ENCODE measurements at places on chromosomes 2 and 18. TPM values are rescaled to one million over a fixed set of nuclear protein-coding genes. Genes with fewer than 3 reads are reported as not detected.

- no peak for DNase-seq
Observed at GRCh38 chr2:197207106-197207505, 103.5 kb downstream of the ANKRD44 start.

DNA sequence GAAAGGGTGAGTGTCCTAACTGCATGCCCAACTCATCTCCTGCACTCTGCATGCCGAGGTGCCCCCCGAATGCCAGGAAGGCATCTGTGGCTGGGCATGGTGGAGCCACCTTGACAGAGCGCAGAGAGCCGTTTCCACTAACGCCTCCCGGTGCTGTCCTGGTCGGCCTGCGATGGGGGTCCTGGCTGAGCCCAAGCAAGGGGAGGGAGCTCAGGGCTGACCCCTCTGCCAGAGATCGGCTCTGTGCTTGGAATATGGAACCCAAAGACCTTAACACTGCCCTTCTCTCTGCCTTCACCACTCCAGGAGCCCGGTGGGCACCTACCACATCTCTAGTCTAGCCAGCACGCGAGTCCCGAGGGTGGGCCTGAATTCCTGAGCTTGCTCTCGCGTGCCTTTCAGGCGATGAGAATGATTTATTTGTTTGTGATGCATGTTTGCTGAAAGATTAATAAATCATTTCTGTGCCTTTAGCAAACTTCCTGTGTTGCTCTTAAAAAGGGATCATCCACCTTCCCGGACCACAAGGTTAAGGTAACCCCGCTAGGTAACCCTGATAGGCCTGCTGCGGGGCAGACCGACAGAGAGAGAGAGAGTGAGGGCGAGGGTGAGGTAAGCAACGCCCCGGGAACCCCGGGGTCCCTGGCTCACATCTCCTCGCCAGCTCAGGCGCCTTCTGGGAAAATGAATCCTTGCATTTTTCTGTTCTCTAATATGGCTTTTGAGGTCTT, 35.3 kb downstream of the PDIA6 start:
- DNase-seq: peak; percentile 41

DNA sequence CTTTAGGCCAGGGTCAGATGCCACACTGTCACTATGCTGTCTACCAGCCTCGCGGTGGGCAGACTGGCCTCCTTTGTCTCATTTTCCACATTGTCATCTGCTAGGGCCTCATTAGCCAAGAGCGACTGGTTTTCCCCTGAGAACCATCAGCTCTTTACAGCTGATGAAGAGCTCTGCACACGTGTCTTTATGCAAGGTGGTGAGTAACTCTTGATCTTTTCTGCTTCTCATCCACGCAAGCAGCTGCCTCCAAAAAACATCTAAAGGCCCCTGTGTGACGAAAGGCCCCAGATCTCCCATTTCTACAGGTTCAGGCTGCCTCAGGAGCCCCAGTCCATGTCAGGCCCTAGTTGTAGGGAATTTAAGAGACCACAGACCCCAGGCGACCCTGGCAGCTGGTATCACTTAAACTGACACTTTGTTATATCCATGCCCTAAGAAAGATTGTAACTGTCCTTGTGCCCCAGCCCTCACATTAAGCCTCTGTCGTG, 52.9 kb downstream of the DPYSL5 start:
- no peak for DNase-seq

- DNase-seq: no peak
Observed at GRCh38 chr18:11159844-11160243, 10.5 kb upstream of the PIEZO2 start.

DNA sequence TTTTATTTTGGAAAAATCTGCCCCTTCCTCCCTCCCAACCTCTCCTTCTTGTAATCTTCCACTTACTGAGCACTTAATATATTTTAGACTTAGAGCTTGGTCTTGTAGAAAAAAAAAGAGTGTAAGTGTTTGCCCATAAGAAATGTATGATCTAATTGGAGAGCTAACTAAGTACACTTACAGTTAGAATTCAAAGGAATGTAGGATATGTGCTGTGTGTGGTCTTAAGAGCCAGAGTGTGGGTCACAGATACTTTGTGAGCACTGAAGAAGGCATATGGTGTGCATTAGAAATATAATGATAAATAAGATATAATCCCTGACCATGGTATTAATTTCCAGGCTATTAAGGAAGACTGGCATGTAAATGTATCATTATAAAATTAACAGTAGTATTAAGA, 91.8 kb upstream of the ZNF521 start:
- DNase-seq: no peak

DNA sequence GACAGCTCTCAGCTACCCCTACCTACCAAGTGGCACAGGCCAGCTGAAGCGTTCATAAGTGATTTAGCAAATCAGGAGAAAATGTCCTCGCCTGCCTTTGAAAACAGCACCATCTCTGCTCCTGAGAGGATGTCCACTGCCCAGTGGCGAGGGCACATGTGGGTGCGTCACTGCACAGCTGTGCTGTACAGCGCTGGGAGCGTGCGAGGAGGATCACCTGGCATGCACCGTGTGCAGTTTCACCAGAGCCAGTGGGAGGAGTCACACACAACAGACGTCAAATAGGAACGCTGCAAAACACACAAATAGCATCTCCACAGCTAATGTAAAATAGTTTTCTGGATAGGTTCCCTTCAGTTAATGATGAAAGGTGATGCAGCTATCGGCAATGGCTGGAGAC, 154.1 kb downstream of the HDAC4 start:
- DNase-seq: peak; percentile 79

DNA sequence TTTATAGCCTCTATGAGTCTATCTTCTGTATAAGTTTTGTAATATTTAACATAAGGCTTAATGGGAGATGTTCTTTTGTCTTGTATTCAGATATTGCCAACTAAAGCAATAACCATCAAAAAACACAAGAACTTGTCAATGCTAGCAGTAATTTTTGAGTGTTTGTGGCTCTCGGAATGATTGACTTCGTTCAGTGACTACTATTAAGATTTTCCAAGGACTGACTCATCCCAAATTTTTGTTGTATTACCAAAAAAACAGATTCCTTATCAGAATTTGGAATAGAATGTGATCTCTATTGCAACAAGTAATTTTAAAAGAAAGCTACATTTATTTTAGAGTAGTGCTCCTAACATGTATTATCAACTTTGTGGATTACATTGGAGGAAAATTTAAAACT, 8.1 kb downstream of the NABP1 start:
- no peak for DNase-seq

The CLEC4F gene
- total RNA-seq: not detected

The ANO7 gene
- 0.41 TPM for total RNA-seq

Measured in sigmoid colon (tissue), 7 donors.